Activated CD4-positive, alpha-beta T cell treated with anti-CD3 and anti-CD28 coated beads for 48 hours (primary cell): ENCODE measurements at places on chromosomes 7 and 10.

DNA sequence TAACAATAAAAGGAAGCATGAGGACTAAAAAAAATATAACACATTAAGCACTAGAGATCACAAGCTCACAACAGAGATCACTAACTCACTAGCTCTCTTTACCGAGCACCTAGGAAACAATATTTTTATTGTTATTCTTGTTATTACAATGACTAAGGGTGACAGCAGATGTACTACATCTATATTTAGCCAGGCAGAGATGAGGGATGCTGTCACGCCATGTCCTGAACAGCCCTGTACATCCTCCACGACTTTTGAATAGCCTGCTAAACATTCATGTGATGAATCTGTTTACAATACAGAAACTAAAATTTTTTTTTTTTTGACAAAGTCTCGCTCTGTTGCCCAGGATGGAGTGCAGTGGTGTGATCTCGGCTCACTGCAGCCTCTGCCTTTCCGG, 22.7 kb downstream of the FAM133B start:
- DNase-seq = no peak

DNA sequence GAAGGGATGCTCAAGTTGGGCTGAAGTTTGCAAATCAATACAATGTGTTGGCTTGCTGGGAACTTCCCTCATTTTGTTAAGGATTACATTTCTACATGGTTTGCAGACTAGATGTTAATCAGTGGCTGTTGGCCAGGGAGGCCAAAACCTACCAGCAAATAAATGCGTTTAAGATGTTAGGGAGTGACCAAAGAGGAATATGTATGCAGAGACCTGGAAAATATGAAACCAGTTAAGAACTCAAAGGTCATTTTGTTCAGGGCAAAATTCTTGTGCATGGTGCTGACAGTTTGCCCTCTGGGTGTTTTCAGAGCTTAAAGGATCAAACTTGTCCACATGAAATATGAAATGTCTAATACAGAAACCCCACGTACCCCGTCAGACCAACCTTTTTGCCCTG, 30.3 kb downstream of the GATA3 start:
- DNase-seq = no peak

DNA sequence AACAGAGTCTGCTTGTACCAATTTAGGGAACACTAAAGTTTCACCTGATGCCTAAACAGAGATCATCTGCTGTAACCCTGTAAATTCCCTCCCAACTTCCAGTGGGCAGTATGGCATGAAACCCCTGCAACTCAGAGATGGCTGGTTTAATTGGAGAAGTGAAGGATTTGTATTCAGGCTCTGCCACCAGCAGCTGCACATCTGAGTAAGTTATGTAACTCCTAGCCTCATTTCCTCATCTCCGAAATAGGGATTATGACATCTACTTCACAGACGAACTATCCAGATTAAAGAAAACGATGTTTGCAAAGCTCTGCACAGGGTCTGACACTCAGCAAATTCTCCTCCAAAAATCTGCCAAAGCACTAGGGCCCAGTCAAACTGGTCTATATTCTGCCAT, 493.0 kb downstream of the KCNMA1 start:
- no peak for DNase-seq

DNA sequence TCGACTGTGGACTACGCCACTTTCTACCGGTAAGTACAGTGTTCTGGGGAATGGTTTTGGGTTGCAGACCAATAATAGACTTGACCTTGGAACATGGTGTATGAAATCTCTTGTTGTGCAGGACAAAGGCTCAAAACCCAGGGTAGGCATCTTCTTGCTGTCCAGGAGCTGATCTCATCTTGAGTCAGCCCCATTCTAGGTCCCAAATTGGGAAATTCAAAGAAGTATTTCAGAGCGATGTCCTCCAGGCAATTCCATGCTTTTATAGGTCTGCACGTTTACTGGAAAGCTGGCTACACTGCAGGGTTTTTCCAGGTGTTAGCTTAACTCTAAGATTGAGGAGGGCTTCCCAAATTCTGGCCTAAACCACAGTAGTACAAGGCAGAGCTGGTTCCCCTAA, 180.7 kb downstream of the BMPER start:
- DNase-seq = no peak

DNA sequence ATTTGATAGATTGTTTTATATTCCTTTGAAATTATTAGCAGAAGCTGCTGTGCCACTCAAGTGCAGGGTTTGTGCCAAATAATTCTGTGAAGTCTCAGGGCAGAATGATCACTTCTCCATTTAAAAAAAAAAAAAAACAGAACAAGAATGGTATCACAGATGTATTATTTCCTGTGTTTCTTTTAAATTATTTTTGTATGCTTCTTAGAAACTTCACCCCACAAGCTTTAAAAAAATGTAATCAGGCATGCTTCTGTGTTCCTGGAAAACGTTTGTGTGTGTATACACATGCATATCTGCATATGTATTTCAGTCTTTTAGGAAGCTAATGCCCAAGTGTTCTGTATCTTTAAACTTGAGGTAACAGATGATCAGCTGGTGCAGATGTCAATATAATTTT, 6.3 kb upstream of the CD36 start:
- no peak for DNase-seq
